ENCODE measurements at places on chromosomes 7 and 10.

DNA sequence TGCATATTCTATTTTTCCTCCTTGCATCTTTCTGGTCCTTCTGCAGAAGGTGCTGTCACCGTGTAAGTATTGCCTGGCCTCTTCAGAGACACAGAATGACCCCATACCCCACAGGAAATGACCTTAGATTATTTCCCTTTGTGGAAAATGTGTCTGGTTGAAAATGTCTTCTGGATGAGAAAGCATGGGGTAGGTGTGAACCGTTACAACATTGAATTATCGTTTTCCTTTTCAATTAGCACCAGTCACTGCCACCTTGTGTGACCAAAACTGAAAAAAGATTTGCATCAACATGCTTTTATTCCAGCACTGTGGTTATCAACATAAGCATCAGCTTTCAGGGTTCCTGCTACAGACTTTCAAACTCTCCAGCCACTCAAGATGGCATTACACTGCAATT, 58.0 kb upstream of the CELF2 start:
- DNase-seq = no peak

DNA sequence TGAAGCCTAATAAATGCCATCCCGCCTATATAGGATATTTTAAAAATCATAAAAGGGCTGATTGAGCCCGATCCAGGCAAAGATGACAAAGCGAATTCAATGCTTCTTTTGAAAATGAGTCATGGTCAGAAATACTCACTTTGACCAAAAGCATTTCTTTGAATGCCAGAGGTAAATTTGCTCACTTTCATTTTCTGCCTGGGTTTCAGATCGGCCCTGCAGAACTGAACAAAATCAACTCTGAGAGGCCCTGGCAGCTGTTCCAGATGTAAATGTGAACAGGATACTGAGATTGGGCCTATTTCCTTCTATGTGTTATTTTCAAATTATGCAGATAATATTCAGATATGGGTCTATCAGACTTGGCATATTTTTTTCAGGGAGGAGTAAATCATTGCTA, 114.8 kb upstream of the ARID5B start:
- no peak for DNase-seq

- no peak for DNase-seq
Measured at GRCh38 chr7:141841385-141841784, at the start of gene PRSS37. Gene PRSS37, minus strand, starts transcription at chr7:141841485. Its CDS starts 436 bp downstream, at chr7:141841049.

- no peak for DNase-seq
Measured at GRCh38 chr7:76357475-76358010, 1.2 kb downstream of the YWHAG start.

DNA sequence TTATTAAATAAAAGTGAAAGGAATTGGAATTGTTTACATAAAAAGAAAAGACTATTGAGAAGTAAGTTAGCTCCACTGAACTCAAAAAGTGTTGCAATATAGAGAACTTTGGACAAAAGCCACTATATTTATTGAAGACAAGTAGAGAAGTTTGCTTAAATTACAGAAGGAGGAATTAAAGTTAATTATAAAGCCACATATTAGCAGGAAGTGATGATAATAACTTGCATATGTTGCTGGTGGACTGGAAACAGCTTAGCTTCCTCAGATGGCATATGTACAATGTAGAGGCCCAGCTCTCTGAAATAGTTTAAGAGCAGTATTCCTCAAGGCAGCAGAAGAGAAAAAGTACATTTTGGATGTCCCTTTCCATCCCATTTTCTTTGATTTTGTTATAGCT, 400.7 kb downstream of the GATA3 start:
- DNase-seq = no peak

- no peak for DNase-seq
Measured at GRCh38 chr7:116405810-116406209, 93.7 kb upstream of the CAV2 start.

- no peak for DNase-seq
Measured at GRCh38 chr7:70353330-70353945, 755.2 kb downstream of the AUTS2 start.

DNA sequence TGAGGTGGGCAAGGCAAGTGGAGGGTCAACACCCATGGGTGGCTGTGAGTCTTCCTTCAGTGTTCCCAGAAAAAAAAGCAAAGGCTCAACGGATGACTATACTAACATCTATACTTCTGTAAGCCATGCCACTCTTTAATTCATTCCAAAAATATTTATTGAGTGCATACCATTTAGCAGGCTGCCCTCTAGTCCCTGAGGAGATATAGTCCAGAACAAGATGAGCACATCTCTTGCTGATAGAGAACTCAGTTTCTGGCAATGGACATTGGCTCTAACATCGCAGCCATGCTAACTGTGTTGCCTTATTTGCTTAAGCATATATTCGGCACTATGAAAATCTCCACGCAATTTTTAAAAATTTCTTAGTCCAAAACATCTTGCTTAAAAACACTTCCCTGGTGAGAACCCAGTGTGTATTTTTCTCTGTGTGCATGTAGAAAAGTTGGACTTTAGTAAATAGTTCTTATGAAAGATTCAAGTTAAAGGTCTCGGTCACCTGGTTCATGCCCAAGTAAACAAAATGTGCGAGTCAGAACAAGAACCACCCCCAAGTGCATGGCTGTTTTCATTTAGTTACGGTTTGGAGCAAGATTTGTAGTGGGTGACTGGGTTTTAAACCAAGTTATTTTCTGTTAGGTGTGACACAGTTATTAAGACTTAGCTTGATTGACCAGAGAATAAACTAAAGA, 69.8 kb downstream of the MET start:
- DNase-seq = no peak

GRCh38 chr10:32962521-32962920, 4.5 kb upstream of the ITGB1 start:
- no peak for DNase-seq

- no peak for DNase-seq
Measured at GRCh38 chr7:11474902-11475585, 357.0 kb downstream of the THSD7A start.

GRCh38 chr10:127417686-127418401, 131.3 kb upstream of the NPS start:
- no peak for DNase-seq

- no peak for DNase-seq
Measured at GRCh38 chr7:30824821-30825720, 53.9 kb downstream of the MINDY4 start.

GRCh38 chr7:107694386-107694785, 33.8 kb downstream of the SLC26A4 start:
- no peak for DNase-seq

GRCh38 chr7:7884855-7885254, 83.7 kb upstream of the GLCCI1 start:
- DNase-seq = no peak

DNA sequence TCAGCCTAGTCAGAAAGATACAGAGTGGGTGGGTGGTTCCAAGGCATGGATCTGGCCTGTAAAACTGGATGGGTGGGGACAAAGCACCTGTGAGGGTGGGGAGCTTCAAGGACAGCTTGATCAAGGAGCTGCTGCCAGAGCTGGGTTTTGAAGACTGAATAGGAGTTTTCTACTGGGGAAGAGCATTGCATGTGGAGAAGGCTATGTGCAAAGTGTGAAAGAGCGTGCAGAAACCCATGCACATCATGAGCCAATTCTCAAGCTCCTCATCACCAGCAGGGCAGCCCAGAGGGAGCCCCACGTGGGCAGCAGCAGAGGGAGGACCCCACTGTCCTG, 58.6 kb downstream of the PDGFA start:
- DNase-seq = no peak
